ENCODE measurements at places on chromosomes 12 and 14.
A peak's percentile ranks its signal among the peaks of the same experiment; 100 is the strongest.

GRCh38 chr14:99625476-99625875 is 19.5 kb upstream of the HHIPL1 start:
- DNase-seq, result no peak

DNA sequence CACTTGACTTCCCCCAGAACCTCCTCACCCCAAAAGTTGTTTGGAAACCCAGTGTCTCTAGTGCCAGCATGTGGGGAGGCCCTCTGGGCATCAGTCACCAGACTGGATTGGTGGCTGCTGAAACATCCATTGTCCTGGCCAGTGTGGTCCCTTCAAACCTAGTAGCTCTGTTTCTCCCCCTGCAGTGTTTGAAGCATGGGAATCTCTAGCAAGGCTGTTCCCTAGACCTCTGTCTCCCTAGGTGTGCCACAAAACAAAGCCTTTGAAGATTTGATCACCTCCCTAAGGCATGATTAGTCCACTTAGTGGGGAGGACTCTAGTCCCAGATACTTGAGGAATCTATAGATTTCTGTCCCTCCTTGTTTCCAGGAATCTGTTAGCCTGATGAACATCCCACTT is 60.3 kb downstream of the ARF6 start:
- DNase-seq, result no peak

GRCh38 chr12:67593461-67594330 is 54.8 kb upstream of the DYRK2 start:
- no peak for DNase-seq

GRCh38 chr12:56622535-56622934 is 7.6 kb downstream of the BAZ2A start:
- DNase-seq, result no peak

GRCh38 chr14:71180397-71180796 is 273.1 kb downstream of the PCNX1 start:
- DNase-seq, result no peak

DNA sequence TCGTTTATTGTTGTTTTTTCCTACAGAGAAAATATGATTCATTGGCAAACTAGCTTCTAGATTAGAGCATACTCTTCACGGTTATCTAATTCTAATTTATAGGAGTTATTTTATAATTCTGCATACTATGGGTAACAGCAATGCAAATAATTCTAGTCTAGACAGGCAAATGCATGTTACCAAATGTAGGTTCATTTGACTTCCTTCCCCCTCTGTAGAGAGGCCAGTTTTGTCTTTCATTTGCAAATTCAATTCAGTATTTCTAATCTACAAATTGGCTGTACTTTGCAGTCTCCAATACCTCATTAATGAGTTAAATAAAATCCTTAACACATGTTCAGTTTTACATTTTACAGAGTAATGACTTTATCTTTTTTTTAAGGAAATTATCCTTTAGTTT is 4.2 kb downstream of the LGMN start:
- DNase-seq, result no peak

- peak; percentile 31 for DNase-seq
These were observed 4.3 kb downstream of the MFAP5 start for GRCh38 chr12:8658346-8658745.

- no peak for DNase-seq
These were observed 197.4 kb upstream of the GARIN6 start for GRCh38 chr12:99450036-99450630.

- no peak for DNase-seq
These were observed 181.5 kb downstream of the FOXA1 start for GRCh38 chr14:37413504-37414003.

GRCh38 chr14:34956931-34957330 is 25.9 kb upstream of the SRP54 start:
- DNase-seq, result no peak

DNA sequence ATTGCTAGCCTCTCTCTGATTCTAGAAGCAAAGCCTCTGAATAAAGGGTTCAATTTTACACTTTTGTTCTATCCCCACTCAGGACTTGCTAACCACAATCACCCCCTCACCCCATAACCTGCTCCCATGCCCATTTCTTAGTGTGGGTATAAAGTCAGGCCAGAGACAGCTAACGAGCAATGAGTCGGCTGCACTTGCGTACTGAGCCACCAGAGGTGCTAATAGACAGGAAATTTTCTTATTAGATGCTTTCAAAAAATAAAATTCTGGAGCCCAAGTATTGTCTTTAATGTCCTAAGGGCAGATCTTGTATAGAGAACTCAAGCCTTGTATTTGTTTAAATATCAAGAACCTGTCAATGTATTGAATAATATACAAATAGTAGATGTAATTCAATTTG is 256.9 kb downstream of the SYT1 start:
- DNase-seq, result no peak

- peak; percentile 66 for DNase-seq
These were observed 122.9 kb upstream of the TMEM132D start for GRCh38 chr12:130026608-130027176.

DNA sequence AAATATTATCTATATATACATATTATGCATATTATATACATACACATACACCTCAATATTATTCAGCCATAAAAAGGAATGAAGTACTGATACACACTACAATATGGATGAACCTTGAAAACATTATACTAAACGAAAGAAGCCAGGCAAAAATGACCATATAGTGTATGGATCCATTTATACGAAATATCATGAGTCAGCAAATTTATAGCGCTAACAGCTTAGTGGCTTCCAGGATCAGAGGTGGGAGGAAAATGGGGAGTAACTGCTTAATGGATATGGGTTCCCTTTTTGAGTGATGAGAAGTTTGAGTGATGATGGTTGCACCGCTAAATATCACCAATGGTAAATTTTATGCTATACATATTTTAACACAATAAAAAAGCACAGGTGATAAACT is 32.7 kb downstream of the PTGER2 start:
- DNase-seq, result no peak

- DNase-seq, result no peak
These were observed 1772.0 kb upstream of the FLRT2 start for GRCh38 chr14:83757916-83758315.

GRCh38 chr14:92906823-92907222 is 16.1 kb upstream of the CHGA start:
- DNase-seq, result no peak

- no peak for DNase-seq
These were observed 275.2 kb downstream of the FBXL14 start for GRCh38 chr12:1319212-1319611.

GRCh38 chr12:10130042-10130441 is at the start of gene CLEC7A:
Gene CLEC7A (minus strand): TSS chr12:10130199. CDS start chr12:10130082, 117 bp downstream.
- no peak for DNase-seq

- no peak for DNase-seq
These were observed 264.0 kb downstream of the FUT8 start for GRCh38 chr14:65676361-65677014.

DNA sequence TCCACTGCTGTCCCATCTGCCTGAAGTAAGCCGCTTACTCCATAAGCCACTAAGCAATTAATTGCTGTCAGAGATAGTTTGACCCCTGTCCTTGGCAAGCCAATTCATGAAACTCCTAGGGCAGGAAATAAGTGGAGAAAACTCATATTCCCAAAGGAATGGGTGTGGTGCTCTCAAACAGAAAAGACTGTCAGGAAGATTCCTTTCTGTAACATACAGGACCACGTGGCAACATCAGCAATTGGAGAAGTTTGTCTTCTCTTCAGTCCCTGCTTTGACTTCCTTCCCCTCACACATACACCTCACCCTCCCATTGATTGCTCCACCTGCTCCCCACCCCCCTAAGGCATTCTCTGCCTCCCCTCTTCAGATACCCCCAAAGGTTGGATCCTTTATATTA is 36.2 kb upstream of the MDM1 start:
- DNase-seq, result no peak

GRCh38 chr14:63535918-63536317 is 7.3 kb downstream of the PPP2R5E start:
- DNase-seq, result no peak

- no peak for DNase-seq
These were observed 3.4 kb upstream of the PPM1A start for GRCh38 chr14:60245380-60246177.

GRCh38 chr14:30896435-30896834 is 22.1 kb downstream of the COCH start:
- DNase-seq, result no peak

GRCh38 chr14:87109271-87109670 is 883.7 kb downstream of the GALC start:
- DNase-seq, result no peak

- DNase-seq, result no peak
These were observed 7.8 kb downstream of the BHLHE41 start for GRCh38 chr12:26116829-26117715.

- peak; percentile 59 for DNase-seq
These were observed 9.8 kb upstream of the ZNF385A start for GRCh38 chr12:54394281-54394719.

- DNase-seq, result no peak
These were observed 472.3 kb downstream of the GLT1D1 start for GRCh38 chr12:129325566-129325965.

GRCh38 chr14:69299286-69300035 is 39.5 kb downstream of the GALNT16 start:
- DNase-seq, result no peak

- DNase-seq, result peak; percentile 86
These were observed 139.3 kb upstream of the ARHGAP5 start for GRCh38 chr14:31937730-31938346.

DNA sequence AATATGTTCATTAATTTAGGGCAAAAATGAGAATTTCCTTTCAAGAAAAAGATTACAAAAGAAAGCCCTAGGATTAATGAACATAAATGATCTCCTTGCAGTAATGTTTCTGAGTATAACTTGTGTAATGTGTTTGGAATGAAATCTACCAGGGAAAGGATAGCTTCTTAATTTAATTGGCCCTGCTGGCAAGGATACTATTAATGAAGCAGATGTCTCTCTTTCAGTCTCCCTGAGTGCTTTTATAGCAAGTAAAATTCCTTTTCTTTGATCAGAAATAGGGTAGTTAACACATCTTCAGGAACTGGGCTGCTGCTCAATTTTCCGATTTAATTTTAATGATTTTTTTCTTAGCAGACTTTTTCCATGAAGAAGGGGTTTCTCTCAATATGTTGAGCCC is 379.4 kb upstream of the PDE3A start:
- no peak for DNase-seq

GRCh38 chr14:69077841-69078240 is 75.1 kb downstream of the DCAF5 start:
- no peak for DNase-seq

- DNase-seq, result no peak
These were observed 303 bp downstream of the GAPDH start for GRCh38 chr12:6534695-6534944.

DNA sequence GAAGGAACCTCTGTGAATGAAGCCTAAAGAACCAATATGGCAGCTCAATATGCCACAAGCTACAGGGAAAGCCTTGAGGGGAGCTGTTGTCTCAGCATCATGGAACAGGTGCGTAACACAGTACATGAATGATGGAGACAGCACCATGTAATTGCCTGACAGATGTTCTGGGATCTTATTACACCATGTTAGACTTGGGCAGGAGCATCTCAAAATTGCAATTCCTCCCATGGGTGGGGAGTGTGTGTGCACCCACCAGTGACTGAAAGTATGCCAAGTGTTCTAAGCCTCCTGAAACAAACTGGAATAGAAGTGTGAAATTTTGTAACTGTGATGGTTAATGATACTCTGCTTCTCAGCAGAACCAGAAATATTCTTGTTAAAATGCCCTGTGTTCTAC is 151.0 kb upstream of the SRRM4 start:
- DNase-seq, result no peak

- no peak for DNase-seq
These were observed 182.9 kb upstream of the SLC38A2 start for GRCh38 chr12:46555406-46555852.

GRCh38 chr14:74204491-74204890 is 34.8 kb upstream of the VSX2 start:
- DNase-seq, result no peak

DNA sequence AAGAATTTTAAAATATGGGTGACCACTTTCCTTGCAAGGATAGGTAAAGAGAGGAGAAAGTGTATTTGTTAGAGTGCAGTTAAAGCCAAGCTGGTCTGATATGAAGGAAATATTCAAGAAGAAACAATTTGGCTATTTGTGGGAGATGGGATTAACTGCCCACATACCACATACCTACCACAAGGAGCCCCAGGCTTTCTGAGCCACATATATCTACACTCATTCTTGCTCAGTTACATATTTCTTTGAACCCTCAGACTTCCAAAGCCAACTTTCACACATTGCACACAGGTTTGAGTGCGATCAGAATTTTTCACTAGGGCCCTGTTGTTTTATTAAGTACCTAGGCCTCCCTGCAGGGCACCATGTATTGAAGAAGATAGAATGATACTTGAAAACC is 330.2 kb downstream of the ZFP36L1 start:
- DNase-seq, result no peak

DNA sequence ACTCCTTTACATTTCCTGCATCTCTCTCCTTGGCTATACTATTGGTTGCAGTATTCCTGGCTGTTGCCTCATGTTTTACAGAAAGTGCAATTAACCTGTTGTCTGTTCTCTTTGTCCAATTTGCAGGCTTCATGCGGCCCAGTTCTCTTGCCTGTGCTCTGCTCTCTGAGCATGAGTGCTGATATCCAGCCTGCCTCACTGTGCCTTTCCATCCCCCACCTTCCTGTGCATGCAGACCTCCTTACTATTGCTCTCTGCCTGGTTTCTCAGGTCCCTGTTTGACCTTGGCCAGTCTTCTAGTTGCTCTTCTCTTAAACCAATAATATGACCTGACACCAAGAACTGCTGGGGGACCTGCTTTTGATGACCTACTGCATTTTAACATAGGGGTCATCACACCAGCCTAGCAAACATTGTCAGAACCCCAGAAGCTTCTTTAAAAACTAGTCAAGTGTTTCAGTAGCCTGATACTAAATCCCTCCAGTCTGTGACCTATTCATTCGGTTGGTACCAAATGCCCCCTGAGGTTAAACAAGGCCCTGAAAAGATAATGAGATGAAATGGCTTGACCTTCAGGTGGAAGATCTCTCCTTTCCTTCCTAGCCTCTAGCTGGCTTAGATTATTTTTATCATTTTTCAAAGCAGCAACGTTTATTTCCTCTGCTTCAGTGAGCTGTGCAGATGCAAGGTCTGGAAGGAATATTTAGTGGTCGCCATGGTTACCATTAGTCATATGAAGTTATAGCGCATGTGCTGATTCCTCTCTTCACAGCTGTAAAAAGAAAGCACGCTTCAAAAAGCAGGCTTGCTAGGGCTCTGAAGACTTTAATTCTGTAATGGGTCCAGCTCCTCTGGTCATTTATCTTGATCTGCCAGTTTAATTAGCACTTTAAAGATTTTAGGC is 216.5 kb downstream of the PHLDA1 start:
- DNase-seq, result peak; percentile 20

- DNase-seq, result peak; percentile 62
These were observed 11.1 kb upstream of the KRT7 start for GRCh38 chr12:52221912-52222457.

Data from LoVo (cell line).